ENCODE measurements at places on chromosomes 3 and 15.

- no peak for DNase-seq
These were observed 158.3 kb downstream of the SLCO3A1 start for GRCh38 chr15:92011611-92012367.

DNA sequence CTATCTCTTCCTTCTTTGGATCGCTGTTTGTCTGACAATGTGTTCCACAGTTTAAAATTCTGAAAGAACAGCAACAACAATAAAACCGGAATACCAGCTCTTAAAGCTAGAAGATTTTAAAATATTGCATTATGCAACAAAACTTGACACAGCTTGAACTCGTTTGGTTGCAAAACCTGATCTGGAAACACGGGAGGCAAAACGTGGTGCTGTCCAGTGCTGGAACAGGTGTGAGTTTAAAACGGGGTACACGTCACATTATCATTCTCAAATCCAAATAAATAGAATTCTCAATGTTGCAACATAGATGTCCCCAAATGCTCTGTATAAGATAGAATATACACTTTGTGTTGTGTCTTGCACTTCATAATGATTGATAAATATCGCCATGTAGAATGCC, 110.9 kb upstream of the LYSMD4 start:
- no peak for DNase-seq

- DNase-seq, result no peak
These were observed 238.7 kb upstream of the P2RY1 start for GRCh38 chr3:152595975-152596821.

DNA sequence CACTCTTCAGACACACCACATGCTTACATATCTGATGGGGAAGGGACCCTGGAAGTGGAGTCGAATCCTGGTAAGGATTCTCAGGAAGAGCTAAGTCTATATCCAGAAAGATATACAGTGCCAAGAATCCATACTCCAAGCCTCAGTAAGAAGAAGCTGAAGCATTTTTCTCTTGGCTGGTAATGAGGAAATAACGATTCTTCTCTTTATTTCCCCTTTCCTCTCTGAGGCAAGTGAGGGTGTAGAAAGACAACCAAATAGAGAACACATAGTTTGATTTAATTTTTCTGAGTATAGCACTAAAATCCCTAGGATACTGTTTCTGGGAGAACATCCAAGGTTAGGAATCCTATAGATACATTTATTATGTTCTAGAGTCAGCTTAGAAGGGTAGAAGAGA, 857.3 kb downstream of the TUSC7 start:
- no peak for DNase-seq

GRCh38 chr3:139122612-139123011, 77.9 kb upstream of the PRR23C start:
- DNase-seq, result no peak

- DNase-seq, result no peak
These were observed 168.5 kb upstream of the STT3B start for GRCh38 chr3:31364188-31364587.

DNA sequence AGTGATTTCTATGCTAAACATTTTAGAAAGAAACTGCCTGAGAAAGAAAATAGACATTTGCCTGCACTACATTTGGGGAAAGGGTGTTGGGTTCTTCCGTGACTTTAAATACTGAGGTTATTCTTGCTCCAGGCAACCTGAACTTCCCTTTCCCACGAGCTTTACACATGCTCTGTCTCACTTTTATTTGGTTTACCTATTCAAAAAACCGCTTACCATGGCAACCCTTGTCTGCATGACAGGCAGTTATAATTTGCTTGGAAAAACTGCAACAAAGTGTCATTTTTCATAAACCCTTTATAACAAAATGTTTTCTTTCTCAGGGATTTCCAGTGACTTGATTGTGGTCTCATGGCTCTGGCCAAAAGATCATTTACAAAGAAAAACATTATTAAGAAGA, 416.3 kb upstream of the MEIS2 start:
- DNase-seq, result no peak

GRCh38 chr15:70701891-70702568, 61.3 kb downstream of the UACA start:
- no peak for DNase-seq

GRCh38 chr3:187072511-187072910, 66.8 kb downstream of the RPL39L start:
- no peak for DNase-seq

DNA sequence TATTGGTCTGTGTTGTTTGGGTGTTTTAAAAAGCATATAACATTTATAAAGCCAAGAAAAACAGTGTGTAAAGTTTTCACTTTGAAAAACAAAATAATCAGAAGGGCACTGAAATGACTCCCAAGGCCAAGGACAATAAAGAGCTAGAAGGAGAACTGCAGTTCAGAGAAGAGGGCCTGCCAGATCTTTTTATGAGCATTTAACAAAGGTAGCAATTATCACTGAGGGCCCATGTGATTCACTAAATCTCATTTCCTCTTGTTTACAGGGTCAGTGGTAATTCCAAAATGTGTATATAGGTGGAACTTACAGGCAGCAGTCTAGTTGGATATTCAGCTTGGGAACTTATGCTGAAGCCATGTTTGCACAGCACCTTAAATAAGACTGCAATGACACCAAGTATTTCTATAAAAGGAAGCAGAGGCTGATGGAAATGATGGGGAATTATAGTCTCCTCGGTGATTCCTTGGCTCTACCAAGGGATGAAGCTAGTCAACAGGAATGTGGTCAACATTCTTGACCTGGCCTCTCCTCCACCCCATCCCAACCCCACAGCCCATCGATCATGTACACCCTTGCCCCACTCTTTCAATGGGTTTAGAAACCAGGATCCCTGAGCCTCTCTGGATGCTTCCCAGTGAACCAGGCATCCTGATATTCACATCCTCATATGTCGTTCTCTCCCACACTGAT, 54.4 kb upstream of the THUMPD3 start:
- DNase-seq, result no peak

DNA sequence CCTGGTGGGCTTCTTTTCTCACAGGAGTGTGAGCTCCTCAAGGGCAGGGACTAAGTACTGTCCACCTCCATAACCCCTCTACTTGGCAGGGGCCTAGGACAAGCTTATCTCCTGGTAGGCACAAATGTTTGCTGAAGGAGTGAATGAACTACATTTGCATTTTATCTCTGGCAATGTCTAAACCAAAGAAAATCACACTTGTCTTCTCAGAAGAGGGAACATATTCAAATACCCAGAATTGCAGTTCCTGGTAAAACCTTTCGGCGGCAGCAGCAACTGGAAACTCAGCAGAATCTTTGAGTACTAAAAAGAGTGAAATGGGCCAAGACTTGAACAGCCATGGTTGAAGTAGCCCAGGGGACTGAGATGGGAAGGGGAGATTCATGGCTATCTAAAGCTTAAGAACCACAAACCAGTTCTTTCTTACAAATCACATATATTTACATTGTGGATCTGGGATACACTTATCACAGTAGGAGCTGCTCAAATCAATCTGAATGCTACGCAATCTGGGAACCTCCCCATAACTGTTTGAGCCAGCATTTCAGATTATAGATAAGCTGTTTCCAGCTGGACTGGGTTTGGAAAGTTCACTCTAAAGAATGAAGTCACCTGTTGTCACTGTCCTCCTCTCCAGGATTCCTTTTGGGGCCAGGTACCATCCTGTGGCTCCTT, 18.7 kb upstream of the PTPN9 start:
- no peak for DNase-seq

Measured in type B pancreatic cell (in vitro differentiated cells).